ENCODE measurements at places on chromosomes 5 and 9. TPM values are rescaled to one million over a fixed set of nuclear protein-coding genes. Genes with fewer than 3 reads are reported as not detected.

- no peak for DNase-seq
Measured at GRCh38 chr5:42542106-42542505, 118.9 kb downstream of the GHR start.

Gene SGTB
- total RNA-seq, result 79.5 TPM

- DNase-seq, result no peak
Measured at GRCh38 chr9:135968601-135969000, 7.4 kb upstream of the UBAC1 start.

Gene SLCO6A1
- not detected for total RNA-seq

Gene CFAP157
- 0.14 TPM for total RNA-seq

Gene TEX53
- not detected for total RNA-seq

GRCh38 chr5:119079318-119079921, 8.5 kb downstream of the DMXL1 start:
- no peak for DNase-seq

DNA sequence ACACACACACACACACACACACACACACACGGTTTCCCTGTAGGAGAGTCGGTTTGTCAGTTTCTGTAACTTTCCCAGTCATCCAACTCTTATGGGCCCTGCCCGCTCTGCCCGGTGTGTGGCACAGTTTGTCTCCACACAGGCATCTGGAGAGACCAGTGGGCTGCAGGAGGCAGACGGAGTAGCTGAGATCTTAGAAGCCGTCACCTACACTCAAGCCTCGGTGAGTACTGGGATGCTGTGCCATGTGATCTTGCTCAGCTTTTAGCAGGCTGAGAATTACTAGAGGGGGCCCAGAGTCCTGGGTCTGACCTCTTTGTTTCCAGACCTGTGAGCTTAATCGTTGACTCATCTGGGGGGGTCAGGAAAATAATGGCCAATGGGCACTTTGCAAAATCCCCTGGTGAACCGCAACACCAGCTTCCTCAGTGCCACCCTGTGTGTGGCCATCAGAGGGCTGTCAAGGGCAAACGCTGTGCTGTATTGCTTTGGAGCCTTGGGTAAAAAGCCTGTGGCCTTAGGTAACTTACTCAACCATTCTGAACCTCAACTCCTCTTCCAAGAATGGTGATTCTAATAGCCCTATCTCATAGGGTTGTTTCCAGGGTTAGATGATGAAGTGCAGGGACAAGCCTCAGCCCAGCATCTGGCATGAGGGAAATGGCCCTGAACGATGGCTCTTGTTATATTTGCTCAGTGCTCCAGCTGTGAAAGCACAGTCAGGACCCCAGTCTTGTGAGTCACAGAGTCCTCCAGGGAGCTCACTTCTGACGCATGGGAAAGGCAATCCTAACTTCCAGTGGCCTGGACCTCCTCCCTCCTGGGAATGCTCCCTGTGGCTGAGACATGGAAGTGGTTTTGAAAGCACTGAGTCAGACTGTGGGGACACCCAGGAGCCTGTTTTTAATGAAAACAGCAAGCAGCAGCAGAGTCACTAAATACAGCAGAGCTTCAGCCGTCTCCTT, 45.6 kb downstream of the COL15A1 start:
- DNase-seq, result no peak

DNA sequence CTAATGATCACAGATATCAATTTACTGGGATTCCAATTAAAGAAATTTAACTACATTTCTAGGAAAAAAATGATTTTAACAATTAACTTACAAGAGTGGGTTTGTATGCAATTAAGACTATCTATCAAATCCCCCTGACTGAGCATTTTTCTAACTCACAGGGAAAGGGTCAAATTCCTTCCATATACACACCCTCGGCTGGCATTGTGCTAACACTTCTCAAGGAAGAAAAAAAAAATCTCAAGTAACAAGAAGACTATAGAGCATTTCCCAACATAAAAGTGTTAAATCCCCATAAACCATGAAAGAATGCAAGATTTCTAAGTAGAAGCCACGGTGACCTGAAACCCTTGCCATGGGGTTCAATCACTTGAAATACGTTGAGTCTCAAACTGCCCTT, 368.8 kb downstream of the GLIS3 start:
- DNase-seq, result no peak

GRCh38 chr5:9056046-9056445, 489.8 kb downstream of the SEMA5A start:
- DNase-seq, result no peak

DNA sequence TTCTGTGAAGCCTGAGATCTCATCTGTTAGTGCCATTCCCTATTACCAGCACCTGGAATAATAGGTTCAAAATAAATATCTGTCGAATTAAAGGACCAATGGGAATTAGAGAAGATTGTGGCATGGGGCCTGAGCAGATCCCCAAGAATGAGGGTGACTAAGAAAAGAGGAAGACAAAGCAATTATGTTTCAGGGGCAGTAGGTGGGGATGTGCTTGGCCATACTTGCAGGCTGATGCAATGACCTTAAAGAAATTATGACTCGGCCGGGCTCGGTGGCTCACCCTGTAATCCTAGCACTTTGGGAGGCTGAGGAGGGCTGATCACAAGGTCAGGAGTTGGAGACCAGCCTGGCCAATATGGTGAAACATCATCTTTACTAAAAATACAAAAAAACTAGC, 562.8 kb downstream of the PTPRD start:
- DNase-seq, result no peak

Measured in CD8-positive, alpha-beta T cell (primary cell).